LoVo (cell line): ENCODE measurements at places on chromosomes 12 and 14.

GRCh38 chr12:3144495-3144894, 67.3 kb downstream of the TSPAN9 start:
- no peak for DNase-seq

DNA sequence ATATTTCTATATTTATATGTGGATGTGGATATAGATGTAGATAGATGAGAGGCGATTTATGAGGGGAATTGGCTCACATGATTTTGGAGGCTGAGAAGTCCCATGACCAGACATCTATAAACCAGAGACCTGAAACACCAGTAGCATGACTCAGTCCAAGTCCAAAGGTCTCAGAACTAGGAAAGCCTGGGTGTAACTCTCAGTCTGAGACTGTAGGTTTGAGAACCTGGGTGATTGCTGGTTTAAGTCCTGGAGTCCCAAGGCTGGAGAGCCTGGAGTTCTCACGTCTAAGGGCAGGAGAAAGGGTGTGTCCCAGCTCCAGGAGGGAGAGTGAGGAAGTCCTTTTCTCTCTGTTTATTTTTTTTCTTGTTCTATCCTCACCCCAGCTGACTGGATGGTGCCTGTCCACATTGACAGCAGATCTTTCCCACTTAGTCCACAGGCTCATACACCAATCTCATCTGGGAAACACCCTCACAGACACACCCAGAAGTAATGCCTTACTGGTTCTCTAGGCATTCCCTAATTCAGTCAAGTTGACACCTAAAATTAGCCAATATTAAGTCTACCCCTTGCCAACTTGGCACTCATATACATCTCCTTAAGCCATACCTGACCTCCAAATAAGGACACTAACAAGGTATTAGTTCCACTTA, 45.4 kb downstream of the EMP1 start:
- peak; percentile 94 for DNase-seq

GRCh38 chr14:76891391-76891790, 65.2 kb downstream of the LRRC74A start:
- no peak for DNase-seq

- DNase-seq = peak; percentile 36
Observed at GRCh38 chr12:76878099-76878898, 520 bp downstream of the CSRP2 start.

- DNase-seq = no peak
Observed at GRCh38 chr12:30980955-30981662, 54.6 kb downstream of the TSPAN11 start.

GRCh38 chr12:114858388-114859146, 174.6 kb upstream of the TBX3 start:
- peak; percentile 21 for DNase-seq

DNA sequence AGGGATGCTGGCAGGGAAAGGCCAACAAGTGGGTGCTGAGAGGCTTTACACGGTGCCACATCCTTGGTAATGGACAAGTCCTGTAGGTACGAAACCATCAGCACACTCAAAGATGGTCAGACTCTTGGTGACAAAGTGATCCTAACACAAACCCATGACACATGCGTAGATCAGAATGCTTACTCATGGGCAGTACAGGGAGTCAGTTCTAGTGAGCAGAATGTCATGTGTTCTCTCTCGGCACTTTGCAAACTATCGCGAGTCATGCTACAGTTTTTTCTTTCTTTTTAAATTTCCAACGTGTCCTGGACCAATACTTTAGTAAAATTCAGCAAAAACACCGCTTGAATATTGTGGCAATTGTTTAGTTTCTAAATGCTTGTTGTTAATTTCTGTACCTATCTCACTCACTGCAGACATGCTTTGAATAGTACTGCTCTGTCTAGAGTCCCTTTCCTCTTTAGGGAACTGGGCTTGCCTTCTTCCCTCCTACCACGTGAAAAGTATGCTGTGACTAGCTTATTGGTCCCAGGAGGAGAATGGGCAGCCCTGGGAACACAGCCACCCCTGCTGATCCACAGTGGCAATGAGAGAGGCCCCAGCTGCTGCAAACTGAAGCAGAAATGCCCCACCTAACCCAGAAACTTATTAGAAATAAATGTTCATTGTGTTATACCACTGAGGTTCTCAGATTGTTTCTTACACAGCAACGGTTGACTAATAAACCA, 62.4 kb downstream of the UBR7 start:
- no peak for DNase-seq

GRCh38 chr12:25653487-25654175, 100.5 kb upstream of the LMNTD1 start:
- DNase-seq = no peak

DNA sequence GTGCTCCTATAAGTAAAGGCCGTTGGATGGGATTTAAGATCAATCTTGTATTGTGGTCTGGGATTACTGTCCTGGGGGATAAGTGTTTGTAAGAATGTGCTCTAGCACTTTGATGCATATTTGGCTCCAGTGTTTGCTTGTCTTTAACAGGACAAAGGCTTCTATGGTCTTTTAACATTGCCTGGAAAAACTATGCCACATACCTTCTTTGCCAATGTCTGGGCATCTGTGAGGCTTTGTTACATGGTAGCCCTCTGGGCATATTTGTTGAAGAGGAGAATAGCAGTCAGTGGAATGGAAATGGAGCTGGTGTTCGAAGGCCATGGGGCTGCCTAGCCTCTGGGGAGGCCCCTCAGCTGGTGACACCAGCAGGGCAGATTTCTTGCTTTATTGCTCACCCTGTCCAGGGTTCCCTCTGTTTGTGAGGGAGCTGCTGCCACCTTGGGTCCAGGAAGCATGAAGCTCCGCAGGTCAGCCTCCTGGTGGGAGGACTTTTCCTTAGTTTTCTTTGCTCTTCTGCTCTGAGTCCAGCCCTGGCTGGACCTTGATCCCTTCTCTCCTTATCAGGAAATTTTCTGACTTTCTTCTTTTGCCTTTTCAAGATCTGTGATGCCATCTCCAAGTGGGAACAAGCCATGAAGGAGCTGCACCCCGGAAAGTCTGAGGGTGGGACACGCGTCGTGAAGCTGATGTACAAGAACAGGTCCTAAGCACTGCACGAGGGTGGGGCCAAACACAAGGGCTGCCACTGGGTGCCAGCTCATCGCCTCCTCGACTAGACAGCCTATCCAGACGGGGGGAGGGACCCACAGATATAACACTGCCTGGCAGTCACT, 19.5 kb downstream of the PIGH start:
- DNase-seq = no peak

- no peak for DNase-seq
Observed at GRCh38 chr14:45156067-45156466, 20.3 kb downstream of the FANCM start.

DNA sequence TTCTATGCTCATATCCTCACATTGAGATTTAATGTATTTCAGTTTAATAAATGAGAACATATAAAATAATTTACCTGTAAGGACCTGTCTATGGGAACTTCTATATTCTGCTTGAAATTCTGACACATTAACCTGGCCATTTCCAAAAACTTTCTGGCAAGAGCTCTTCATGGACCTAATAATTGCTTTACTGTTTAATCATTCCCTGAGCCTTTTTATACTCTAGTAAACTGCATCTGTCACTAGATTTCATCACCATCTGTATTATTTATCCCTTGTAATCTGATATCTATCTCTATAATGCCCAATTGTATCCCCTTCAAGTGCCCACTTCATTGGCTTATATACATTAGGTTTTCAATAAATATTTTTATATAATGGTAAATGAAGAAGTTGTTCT, 327.7 kb downstream of the RAD51B start:
- DNase-seq = no peak

DNA sequence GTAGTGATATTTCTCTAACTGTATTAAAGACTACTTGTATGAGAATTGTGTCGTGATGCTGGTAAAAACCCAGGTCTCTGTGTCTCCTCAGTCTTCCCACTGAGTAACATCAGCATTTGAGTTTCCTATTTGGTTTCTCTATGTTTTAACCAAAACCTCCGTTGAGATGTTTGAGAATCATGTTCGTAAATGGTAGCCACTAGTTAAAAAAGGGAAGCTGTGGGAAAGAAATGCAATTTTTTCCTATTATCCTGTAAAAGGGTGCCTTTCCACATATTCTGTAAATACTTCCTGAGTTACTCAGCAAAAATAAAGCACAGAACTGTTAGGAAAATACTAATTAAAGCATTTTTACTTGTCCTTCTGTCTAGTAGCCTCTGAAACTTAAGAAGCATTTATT, 7.0 kb downstream of the CLEC1B start:
- DNase-seq = no peak

- DNase-seq = no peak
Observed at GRCh38 chr14:102805371-102805891, 28.2 kb downstream of the TRAF3 start.

DNA sequence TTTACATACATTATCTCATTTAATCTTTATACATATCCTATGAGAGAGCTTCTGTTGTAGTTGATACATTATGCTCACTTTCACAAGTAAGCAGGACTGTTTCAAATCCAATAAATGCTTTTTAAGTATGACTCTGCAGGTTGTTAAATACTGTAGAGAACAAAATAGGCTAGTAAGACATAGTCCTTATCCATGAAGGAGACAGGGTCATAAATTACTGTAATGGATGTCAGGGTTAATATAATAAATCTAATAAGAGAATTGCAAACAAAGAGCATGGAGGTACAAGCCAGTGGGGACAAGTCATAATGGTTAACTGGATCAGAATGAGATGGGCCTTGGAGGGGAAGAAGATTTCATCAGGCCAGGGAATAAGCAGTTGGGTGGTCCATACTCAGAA, 303.8 kb upstream of the RGS6 start:
- no peak for DNase-seq

GRCh38 chr12:39972119-39972518, 133.8 kb downstream of the SLC2A13 start:
- no peak for DNase-seq

- DNase-seq = peak; percentile 60
Observed at GRCh38 chr14:20427231-20428009, 8.5 kb downstream of the KLHL33 start.

GRCh38 chr12:46208370-46208769, 60.5 kb downstream of the SLC38A1 start:
- DNase-seq = no peak

DNA sequence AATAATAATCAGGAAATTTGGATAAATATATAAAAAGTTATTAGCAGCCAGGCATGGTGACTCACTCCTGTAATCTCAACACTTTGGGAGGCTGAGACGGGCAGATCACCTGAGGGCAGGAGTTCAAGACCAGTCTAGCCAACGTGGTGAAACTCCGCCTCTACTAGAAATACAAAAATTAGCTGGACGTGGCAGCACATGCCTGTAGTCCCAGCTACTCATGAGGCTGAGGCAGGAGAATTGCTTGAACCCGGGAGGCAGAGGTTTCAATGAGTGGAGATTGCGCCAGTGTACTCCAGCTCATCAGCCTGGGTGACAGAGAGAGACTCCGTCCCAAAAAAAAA, 64.5 kb downstream of the SYT1 start:
- no peak for DNase-seq

- DNase-seq = no peak
Observed at GRCh38 chr12:115037830-115038229, 353.9 kb upstream of the TBX3 start.

DNA sequence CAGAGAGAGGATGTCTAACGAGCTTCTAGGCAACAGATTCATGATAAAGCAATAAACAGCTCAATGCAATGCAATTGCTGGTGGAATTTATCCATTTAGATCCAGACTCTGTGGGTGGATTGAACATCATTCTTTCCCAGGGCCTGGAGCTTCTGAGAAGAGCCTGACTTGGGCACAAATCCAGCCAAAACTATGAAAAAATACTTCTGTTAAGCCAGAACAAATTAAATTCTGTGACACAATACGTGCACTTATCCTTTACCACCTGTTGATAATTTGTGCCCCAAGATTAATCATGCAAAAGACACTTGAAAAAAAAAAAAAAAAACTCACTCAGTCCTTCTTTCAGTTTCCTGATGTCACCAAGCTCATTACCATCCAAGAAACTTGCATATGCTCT, 446.0 kb upstream of the DCN start:
- DNase-seq = no peak

DNA sequence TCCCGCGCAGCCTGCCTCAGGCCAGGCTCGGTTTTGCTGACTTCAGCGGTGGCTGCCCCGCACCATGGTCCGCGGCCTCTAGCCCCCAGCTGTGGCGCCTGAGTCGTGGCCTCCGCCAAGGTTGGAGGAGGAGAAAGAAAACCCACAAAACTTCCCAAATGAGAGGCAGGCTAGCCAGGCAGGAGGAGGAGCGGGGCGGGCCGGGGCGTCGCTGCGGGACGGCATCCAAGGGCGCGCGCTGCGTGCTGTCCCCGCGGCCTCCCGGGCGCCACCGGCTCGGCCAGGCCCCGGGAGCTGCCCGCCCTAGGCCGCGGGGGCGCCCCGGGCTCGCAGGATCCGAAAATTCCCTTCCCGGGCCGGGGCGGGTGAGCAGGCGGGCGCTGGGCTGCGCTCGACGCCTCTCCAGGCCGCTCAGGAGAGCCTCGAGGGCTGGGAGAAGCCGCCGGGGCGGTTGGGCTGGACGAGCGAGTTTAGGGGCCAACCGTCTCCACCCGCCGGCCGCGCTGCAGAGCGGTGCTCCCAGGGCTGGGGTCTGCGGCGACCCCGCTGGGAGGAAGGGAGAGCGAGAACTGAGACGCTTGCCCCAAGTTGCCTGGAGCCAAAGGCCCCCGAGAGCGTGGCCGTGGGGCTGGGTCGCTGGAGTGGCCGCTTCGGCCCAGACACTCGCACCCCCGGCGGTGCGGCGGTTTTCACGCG, at the start of gene EFS:
Gene EFS (minus strand): TSS at position 137 of the 696 bp plus-strand sequence. CDS start 147 bp downstream, outside the sequence.
- DNase-seq = no peak

DNA sequence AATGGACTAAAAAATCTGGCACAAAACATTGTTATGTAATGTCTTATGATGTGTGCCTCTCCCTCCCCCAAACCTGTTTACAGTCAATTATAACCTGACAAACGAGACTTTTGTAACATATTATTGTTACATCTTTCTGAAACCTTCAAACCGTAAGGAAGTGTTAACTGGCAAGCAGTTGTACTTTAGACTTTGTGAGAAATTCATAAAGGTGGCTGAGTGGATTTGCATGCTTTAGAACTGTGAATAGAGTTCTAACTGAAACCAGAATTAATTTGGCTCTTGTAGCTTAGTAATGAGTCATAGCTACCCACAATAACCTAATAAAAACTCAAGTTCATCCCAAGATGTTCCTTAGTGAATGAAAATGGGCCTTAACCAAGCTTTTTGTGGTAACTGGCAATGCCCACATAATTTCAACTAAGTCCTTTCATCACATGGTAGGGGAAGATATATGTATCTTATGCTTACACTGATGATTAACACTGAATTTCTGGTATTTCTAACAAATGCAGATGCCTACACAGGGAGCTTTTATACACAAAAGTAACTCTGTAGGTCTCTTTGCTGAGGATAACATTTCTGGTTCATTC, 29.7 kb downstream of the RAD9B start:
- peak; percentile 41 for DNase-seq

GRCh38 chr12:104609445-104609844, 152.7 kb downstream of the CHST11 start:
- DNase-seq = no peak

GRCh38 chr14:75446447-75446846, 18.6 kb downstream of the JDP2 start:
- DNase-seq = no peak

GRCh38 chr14:54488318-54488645, 498 bp downstream of the GMFB start:
- DNase-seq = no peak
